ENCODE measurements at places on chromosomes 4 and X. TPM values are rescaled to one million over a fixed set of nuclear protein-coding genes. Genes with fewer than 3 reads are reported as not detected.

- no peaks in the 10 kb centered on the region for H3K36me3 ChIP-seq
- H3K4me1 ChIP-seq = no peaks in the 10 kb centered on the region
- no peak overlapping the region for H3K4me3 ChIP-seq
- no peak for DNase-seq
- H3K27me3 ChIP-seq = no peaks in the 10 kb centered on the region
These were observed 187.0 kb downstream of the MID1 start for GRCh38 chrX:10433296-10433965.

DNA sequence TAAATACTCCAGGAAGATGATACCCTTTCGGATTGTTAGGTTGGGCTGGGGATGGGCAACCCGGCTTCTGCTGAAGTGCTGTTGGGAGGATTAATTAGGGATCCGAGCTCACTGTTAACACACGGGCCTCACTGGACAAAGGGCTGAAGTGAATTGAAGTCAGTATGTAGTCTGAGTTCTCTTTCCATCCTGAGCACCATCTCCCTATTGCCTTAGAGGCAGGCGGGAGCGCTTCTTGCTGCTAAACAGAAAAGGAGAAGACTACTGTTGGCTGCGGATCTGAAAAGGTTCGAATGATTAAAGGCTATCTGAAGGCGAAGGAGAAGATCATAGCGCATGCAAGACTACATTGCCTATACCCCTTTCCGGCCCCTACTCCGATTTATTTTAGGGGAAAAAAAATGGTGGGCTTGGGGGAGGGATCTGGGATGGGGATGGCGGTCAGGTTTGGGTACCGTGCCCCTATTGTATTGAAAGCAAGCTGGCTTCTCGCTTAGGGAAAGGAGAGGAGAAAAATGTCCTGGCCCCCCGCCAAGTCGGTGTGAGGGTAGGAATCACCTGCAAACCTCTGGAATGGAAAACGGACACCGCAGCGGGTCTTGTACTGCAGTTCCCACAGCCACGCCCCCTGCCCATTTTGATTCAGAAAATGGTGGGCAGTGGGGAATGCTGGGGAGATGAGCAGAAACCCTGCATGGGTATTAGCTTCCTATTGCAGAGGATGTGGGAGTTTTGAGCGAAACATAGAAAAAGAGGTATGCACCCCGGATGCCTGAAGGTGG is 22.3 kb downstream of the MORF4L2 start:
- H3K27me3 ChIP-seq = no peaks in the 10 kb centered on the region
- H3K27ac ChIP-seq = no peak overlapping the region
- H3K4me1 ChIP-seq = no peaks in the 10 kb centered on the region

DNA sequence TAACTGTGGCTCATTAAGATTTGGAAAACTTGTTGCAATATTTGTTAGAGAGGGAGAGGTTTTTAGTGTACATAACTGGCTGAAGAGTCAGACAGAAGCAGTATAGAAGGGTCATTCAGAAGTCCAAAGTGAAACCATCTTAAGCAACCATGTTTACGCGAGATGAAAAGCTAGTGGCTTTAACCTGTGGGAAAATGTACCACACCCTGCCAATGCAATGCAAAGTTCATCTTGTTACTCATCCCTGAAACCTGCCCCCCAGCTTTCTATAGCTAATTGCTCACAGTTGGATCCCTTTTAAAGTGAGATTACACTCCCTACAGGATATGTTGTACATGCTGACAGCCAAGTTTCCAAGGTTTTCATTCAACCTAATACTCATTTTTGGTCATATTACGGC is 96.7 kb upstream of the RAPGEF2 start:
- no peaks in the 10 kb centered on the region for H3K36me3 ChIP-seq
- no peaks in the 10 kb centered on the region for H3K27me3 ChIP-seq
- no peak overlapping the region for H3K4me3 ChIP-seq
- no peak for DNase-seq

- H3K27ac ChIP-seq = no peak overlapping the region
- no peaks in the 10 kb centered on the region for H3K4me1 ChIP-seq
- H3K4me3 ChIP-seq = no peak overlapping the region
These were observed 170.6 kb upstream of the PACRGL start for GRCh38 chr4:20529691-20530090.

DNA sequence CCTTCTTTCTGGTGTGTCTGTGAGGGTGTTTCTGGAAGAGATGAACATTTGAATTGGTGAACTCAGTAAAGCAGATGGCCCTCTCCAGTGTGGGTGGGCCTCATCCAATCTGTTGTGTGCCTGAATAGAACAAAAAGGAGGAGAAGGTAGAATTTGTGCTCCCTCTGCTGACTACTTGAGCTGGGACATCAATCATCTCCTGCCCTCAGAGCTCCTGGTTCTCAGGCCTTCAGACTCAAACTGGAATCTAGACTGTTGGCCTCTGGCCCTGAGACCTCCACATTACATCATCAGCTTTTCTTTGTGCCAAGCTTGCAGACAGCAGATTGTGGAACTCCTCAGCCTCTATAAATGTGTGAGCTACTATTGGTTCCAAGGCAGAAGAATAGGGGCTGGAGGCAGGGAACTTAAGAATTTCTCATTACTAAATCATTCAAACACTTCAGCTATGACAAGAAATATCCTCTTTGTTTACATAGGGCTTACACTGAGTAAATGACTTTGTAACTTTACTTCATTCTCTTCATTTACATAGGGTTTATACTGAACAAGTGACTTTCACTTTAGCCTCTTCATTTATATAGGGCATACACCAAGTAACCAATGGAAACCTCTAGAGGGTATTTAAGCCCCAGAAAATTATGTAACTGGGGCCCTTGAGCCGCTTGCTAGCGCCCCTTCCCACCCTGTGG is 86.9 kb upstream of the NWD2 start:
- no peak overlapping the region for H3K4me3 ChIP-seq
- no peak for DNase-seq
- no peaks in the 10 kb centered on the region for H3K4me1 ChIP-seq

DNA sequence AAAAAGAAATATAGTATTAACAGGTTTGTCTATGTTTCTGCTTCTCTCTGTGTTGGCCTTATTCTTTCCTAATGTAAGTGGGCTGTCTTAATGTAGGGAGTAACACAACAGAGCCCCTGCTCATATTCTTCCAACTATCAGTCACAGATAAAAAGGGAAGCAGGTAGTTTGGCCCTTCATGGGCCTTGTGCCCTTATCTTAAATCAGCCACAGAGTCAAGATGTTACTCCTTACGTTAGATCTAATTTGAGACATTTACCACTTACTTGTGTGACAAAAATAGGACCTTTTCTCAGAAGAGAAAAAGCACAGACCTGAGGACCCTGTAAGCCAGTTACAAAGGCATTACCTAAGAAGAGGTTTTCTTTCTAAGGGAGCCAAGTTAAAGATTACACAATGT is 589.0 kb downstream of the GRXCR1 start:
- H3K27ac ChIP-seq = no peak overlapping the region
- no peaks in the 10 kb centered on the region for H3K27me3 ChIP-seq
- H3K36me3 ChIP-seq = no peaks in the 10 kb centered on the region
- no peak for DNase-seq
- no peaks in the 10 kb centered on the region for H3K4me1 ChIP-seq
- no peak overlapping the region for H3K4me3 ChIP-seq

DNA sequence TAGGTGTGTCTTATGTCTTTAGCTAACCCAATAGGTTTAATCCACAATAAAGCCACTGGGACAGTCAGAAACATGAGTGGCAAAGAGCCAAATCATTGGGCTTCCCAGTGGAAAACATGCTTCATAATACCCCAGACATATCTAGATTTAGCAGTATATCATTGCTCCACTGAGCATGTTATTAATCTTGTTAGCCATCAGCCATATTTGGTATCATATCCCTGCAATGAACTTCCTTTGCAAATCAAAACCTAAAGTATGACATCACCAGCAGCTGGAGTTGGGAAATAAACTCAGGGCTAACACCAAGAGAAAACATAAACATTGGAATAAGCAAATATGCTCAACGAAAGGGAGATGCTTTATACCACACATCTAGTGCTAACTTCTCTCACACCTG is 280.8 kb upstream of the NOCT start:
- H3K4me1 ChIP-seq = no peaks in the 10 kb centered on the region
- DNase-seq = no peak
- H3K27me3 ChIP-seq = no peaks in the 10 kb centered on the region

GRCh38 chrX:143536176-143536575 is 18.9 kb upstream of the SPANXN3 start:
- H3K4me3 ChIP-seq = no peak overlapping the region
- H3K27me3 ChIP-seq = no peaks in the 10 kb centered on the region
- H3K27ac ChIP-seq = no peak overlapping the region
- H3K4me1 ChIP-seq = no peaks in the 10 kb centered on the region
- no peak for DNase-seq

- no peaks in the 10 kb centered on the region for H3K27me3 ChIP-seq
- H3K4me3 ChIP-seq = no peak overlapping the region
- no peaks in the 10 kb centered on the region for H3K36me3 ChIP-seq
- H3K27ac ChIP-seq = no peak overlapping the region
- DNase-seq = no peak
These were observed 11.2 kb upstream of the SPARCL1 start for GRCh38 chr4:87540146-87541058.

DNA sequence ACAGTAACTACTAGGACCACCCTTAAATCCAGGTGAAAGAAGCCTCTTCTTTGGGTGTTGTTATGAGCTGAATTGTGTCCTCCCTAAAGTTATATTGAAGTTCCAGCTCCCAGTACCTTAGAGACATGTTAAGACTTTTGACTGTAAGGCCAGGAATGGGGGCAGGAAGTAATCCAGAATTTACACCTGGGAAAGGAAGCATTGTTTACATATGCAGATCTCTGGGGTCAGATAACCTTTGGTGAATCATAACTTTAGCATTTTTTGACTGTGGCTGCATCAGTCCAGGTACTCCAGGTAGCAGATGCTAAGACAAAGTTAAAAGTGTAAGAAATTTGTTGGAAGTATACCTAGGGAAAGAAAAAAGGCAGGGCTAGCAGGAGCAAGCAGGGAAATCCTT is 104.9 kb upstream of the CENPE start:
- H3K36me3 ChIP-seq = no peaks in the 10 kb centered on the region
- no peaks in the 10 kb centered on the region for H3K27me3 ChIP-seq
- no peaks in the 10 kb centered on the region for H3K4me1 ChIP-seq
- H3K27ac ChIP-seq = no peak overlapping the region
- no peak overlapping the region for H3K4me3 ChIP-seq

DNA sequence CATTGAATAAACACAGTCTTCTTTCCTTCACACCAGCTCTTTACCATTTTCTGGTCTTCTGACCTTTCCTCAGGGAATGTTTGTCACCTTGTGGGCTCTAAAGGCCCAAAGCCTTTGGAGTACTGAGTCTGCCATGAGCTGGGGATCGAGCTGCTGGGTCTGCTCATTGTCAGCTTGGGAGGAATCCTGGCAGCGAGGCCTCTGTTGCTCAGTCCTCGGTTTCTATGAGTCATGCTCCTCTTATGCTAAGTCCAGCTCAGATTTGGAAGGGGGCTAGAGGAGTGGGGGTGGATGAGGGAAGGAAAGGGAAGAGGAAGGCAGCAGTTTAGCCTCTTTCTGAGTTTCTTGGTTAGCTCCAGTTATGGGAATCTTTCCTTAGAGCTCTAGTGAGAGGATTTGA is 31.1 kb downstream of the NHSL2 start:
- no peaks in the 10 kb centered on the region for H3K4me1 ChIP-seq
- no peaks in the 10 kb centered on the region for H3K36me3 ChIP-seq
- H3K27me3 ChIP-seq = no peaks in the 10 kb centered on the region
- no peak for DNase-seq
- H3K27ac ChIP-seq = no peak overlapping the region
- no peak overlapping the region for H3K4me3 ChIP-seq

DNA sequence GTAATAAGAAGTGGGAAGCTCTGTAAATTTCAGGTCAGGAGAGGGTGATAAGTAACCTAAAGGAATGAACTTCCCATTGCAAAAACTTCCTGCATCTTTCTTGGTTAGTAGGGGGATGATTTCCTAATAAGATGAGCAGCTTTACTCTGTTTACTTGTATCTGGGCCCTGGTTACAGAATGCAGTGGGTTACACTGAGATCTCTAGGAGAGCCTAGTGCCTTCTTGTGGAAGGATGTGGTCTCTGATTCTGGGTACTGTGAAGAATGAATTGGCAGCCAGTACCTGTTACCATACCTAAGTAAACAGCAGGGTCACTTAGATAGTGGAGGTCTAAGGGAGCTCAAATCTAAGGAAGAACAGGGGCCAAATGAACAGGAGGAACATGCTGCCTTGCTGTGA is 320.6 kb downstream of the ARHGAP10 start:
- no peaks in the 10 kb centered on the region for H3K27me3 ChIP-seq
- DNase-seq = peak; percentile 75
- H3K36me3 ChIP-seq = no peaks in the 10 kb centered on the region
- H3K4me1 ChIP-seq = peaks cover 57% of the 10 kb centered on the region
- H3K4me3 ChIP-seq = peak overlapping the region; percentile 20
- H3K27ac ChIP-seq = peak overlapping the region; percentile 72

DNA sequence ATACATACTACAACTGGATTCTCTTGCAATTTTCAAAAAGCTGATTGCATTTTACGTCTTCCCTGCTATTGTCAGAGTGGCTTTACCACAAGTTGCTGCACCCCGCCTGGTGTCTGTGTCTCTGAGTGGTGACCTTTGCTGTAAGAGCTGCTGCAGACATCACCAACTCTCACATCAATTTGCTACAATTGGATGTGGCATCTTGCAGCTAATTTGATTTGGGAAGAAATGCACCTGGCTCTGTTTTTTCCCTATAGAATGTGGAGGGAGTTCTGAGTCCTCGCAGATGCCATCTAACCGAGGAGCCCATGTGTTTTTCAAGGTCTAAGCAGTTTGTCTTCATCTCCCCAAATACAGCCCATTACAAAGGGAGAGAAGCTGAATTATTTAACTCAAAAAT is 73.8 kb upstream of the PHOX2B start:
- no peak for DNase-seq
- H3K36me3 ChIP-seq = no peaks in the 10 kb centered on the region
- H3K4me3 ChIP-seq = no peak overlapping the region
- H3K27me3 ChIP-seq = no peaks in the 10 kb centered on the region
- H3K27ac ChIP-seq = no peak overlapping the region

- no peaks in the 10 kb centered on the region for H3K36me3 ChIP-seq
- no peak for DNase-seq
- no peak overlapping the region for H3K4me3 ChIP-seq
These were observed 141.6 kb upstream of the AADAT start for GRCh38 chr4:170231377-170231776.

DNA sequence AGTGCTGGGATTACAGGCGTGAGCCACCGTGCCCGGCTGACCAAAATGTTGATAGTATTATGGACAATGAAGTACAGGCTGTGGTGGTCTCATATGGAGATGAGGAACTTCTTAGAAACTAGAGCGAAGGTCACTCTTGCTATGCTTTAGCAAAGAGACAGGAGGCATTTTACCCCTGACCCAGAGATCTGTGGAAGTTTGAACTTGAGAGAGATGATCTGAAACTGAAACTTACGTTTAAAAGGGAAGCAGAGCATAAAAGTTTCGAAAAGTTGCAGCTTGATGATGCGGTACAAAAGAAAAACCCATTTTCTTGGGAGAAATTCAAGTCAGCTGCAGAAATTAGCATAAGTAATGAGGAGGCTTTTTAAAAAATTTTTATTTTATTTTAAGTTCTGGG is 8.5 kb upstream of the CTAG2 start:
- H3K4me1 ChIP-seq = no peaks in the 10 kb centered on the region
- no peaks in the 10 kb centered on the region for H3K27me3 ChIP-seq
- no peak for DNase-seq
- no peaks in the 10 kb centered on the region for H3K36me3 ChIP-seq
- no peak overlapping the region for H3K27ac ChIP-seq

KLF8 gene
- 0.38 TPM for total RNA-seq

HSFX4 gene
- total RNA-seq = not detected

FAM241A gene
- 1.8 TPM for total RNA-seq

MAGEC1 gene
- not detected for total RNA-seq

MAGEB10 gene
- total RNA-seq = not detected

All from naive thymus-derived CD4-positive, alpha-beta T cell (primary cell).